ENCODE measurements at places on chromosomes 16 and 17. TPM values are rescaled to one million over a fixed set of nuclear protein-coding genes. Genes with fewer than 3 reads are reported as not detected.

FZD2 gene
- total RNA-seq: 108 TPM

PIRT gene
- total RNA-seq: not detected

PPP1R9B gene
- 75.4 TPM for total RNA-seq

ELOB gene
- 231 TPM for total RNA-seq

WNK4 gene
- 0.32 TPM for total RNA-seq

CA5A gene
- not detected for total RNA-seq

LPCAT2 gene
- 17.4 TPM for total RNA-seq

RCVRN gene
- total RNA-seq: not detected

Data from chondrocyte (in vitro differentiated cells).